ENCODE measurements at places on chromosomes 6 and 20.
A peak's percentile ranks its signal among the peaks of the same experiment; 100 is the strongest.

DNA sequence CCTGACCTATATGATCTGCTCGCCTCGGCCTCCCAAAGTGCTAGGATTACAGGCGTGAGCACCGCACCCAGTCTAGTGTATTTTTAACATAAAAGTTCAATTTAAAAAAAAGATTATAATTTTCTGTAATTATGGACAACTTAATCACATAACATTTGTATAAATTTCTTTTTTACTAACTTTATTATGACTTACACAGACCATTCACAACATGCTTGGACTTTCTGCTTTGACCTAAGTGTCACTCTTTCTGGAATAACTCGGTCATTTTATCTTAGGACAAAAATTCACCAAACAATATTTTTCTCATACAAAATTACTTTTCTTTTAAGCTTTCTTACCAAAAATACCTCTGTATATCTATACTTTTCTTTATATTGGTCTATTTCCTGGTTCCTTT, 15.4 kb upstream of the IL22RA2 start:
- no peak for DNase-seq

DNA sequence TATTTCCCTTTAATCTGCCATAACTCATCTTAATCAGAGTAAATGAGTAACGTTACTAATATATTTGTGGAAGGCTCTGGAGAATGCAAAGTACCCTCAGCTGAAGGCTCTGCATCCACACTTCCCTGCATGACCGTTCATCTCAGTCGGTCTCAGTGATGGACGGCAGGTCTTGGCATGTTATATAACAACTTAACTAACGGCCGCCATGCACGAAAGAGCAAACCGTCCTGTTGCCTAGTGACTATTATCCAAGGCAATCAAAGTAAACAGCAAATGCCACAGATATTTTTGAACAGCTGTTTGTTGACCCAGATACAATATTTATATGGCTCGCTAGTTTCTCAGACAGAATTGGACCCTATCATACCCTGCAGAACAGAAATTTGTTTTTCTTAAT, 194.9 kb upstream of the SMLR1 start:
- no peak for DNase-seq

GRCh38 chr6:135412761-135413160, 84.8 kb downstream of the AHI1 start:
- DNase-seq: no peak

GRCh38 chr6:169263374-169263773, 9.7 kb upstream of the THBS2 start:
- no peak for DNase-seq

GRCh38 chr6:14720411-14721102, 525.3 kb upstream of the JARID2 start:
- DNase-seq: no peak

- no peak for DNase-seq
Observed at GRCh38 chr6:30793521-30794194, 49.3 kb upstream of the IER3 start.

DNA sequence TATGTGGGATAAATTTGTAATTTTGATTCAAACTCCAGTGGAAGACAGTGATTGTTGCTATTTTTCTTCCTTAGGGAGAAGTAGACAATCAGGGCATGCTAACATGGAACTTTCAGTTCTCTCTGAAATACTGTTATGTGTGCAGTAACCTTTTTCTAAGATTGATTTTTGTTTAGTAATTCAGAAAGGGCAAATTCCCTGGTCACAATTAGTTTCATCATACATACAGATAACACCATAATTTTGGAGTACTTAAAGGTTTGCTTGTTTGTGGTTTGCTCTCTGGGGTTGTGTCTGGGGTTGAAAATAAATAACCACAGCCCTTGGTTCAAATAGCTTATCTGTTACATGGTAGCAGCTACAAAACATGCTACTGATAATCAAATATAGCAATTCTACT, 34.4 kb downstream of the ADGRG6 start:
- no peak for DNase-seq

- DNase-seq: peak; percentile 42
Observed at GRCh38 chr6:24936641-24937317, 1.0 kb upstream of the RIPOR2 start.

DNA sequence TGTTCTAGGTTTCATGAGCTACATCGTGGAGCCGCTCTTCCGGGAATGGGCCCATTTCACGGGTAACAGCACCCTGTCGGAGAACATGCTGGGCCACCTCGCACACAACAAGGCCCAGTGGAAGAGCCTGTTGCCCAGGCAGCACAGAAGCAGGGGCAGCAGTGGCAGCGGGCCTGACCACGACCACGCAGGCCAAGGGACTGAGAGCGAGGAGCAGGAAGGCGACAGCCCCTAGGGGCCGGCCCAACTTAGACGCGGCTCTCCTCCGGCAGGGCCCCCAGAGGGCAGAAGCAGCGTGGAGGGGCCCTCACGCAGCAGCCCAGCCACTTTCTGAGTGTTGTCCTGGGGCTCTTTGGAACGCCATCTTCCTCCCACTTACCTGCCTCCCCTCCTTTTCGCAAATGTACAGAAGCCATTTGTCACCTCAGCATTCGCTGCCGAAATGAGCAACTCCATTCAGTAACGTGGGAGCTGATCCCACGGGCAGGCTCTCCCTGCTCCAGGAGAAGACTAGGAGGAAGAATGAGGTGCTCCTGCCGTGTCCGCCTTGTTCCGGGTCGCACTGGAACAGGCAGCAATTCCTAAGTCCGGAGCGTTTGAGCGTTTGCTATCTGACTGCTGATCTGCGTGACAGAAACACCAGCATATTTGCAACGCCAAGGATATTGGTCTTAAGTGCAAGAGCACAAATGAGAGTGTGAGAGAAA, 58.4 kb downstream of the MTFR2 start:
- DNase-seq: no peak

GRCh38 chr6:32129297-32130088, 595 bp downstream of the FKBPL start:
- DNase-seq: no peak

GRCh38 chr20:10504608-10504993, 69.5 kb downstream of the SLX4IP start:
- DNase-seq: no peak

DNA sequence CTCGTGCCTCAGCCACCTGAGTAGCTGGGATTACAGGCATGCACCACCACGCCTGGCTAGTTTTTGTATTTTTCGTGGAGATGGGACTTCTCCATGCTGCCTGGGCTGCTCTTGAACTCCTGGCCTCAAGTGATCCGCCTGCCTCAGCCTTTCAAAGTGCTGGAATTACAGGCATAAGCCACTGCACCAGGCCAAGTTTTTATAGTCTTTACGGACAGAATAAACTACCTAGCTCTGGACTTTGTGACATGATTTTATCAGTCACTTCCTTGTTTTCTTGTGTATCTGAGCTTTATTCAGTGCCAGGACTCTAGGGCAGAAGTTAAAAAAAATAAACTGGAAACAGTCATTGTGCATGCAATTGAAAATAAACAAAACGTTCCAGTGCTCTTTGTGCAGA, 46.7 kb upstream of the RALGAPA2 start:
- DNase-seq: no peak

DNA sequence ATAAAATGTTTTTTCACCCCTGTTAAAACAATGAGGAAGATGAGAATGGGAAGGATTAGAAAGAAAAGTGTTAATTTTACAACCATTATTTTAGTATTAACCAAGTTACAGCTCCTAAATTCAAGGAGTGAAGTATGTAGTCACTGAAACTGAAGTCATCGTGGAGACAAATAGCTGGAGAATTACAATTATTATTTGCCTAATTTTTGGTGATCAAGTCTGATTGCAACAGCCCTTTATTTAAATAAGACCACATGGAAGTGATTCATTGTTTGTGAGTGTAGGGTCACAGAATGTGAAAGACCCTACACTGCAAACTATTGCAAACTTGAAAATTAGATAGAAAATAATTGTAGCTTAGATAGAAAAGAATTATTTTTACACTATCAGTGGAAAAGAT, 292.4 kb downstream of the CENPW start:
- no peak for DNase-seq

- DNase-seq: no peak
Observed at GRCh38 chr6:30152910-30153610, 8.0 kb downstream of the TRIM10 start.

GRCh38 chr6:37285861-37286311, 27.9 kb upstream of the TMEM217 start:
- peak; percentile 3 for DNase-seq

DNA sequence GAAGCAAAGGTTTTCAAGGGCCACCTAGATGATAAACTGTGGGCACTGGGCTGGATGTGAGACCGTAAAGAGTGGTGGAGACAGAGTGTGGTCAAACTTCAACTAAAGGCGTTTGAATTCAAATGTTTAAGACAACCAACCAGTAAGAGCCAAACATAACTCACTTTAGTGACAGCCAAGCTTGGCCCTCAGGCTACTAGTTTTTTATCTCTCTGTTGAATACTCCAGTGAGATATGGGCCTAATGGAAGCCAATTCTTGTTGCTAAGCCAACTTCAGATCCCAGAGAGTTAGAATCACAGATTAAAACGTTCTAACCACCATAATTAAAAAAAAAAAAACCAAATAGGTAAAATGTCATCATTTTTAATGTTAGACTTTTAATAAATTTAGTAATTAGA, 57.3 kb downstream of the TRMT6 start:
- DNase-seq: no peak

DNA sequence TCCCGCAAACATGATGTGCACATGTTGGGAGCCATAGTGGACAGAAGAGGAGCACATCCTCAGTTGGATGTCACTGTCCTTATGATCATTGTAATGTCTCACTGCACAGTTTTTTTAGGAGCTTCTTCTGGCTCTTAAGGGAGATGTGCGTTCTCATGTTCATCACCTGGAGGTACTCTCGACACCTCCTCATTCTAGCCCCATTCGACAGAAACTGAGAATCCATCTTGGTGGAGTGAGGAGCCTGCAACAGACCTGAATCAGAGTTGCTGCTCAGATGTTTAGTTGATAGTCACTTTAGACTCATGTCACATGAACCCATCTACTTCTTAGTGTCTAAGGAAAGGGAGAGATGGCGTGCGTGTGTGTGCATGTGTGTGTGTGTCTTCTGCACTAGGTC, 2.3 kb upstream of the BMP6 start:
- no peak for DNase-seq

DNA sequence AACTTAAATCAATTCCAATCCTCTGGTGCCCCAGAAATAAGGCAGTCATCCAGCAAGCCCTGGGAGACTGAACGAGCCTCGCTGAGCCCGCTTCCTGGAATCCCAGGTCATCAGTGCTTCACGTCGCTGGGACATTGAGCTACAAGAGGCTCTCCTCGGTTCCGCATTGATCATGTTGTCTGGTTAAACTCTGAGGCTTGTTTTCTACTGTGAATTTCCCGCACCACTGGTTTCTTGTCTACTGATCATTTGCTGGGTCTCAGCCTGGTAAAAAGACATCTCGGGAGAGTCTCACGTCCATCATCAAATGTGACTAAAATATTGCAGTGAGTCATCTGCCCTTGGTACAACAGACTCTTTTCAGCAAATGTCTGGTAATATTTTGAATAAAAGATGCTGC, 569.2 kb downstream of the QKI start:
- DNase-seq: no peak

DNA sequence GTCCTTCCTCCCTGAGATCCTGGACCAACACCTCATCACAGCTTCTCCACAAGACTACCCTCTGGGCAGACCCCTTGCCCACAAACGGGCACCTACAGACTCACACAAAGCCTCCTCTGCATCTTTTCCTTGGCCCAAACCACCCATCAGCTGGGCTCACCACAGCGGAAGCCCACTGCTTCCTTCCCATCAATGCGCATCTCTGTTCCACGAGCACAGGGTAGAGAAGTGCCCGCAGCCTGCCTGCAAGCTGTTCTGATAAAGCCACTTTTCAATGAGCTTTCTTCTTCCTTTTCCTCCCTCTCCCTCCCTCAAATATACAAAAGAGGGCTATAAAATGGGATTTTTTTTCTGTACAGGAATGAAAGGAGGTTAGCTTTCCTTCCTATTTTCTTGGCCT, 111.2 kb downstream of the NFATC2 start:
- no peak for DNase-seq

DNA sequence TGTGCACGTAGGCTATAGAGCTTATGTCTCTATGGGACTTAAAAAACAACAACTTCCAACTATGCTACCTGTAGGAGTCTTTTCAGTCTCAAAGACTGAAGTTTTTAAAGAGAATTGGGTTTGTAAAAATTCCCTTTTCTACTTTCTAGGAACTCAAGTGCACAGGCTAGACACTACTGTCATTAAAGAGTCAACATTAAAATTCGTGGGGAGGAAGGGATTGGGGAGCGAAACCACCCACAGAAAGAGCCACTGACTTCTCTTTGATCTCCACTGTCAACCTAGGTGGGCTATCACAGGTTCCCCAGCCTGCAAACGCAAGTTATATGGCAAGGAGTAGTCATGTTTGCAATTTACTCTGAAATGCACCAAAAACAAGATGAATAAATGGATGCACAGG, 37.7 kb downstream of the ADTRP start:
- DNase-seq: no peak

- DNase-seq: no peak
Observed at GRCh38 chr6:90195094-90195829, 101.4 kb downstream of the BACH2 start.

- DNase-seq: peak; percentile 4
Observed at GRCh38 chr20:3011752-3012151, 31.7 kb upstream of the GNRH2 start.

- DNase-seq: no peak
Observed at GRCh38 chr6:170280689-170281045, 10.2 kb downstream of the DLL1 start.

DNA sequence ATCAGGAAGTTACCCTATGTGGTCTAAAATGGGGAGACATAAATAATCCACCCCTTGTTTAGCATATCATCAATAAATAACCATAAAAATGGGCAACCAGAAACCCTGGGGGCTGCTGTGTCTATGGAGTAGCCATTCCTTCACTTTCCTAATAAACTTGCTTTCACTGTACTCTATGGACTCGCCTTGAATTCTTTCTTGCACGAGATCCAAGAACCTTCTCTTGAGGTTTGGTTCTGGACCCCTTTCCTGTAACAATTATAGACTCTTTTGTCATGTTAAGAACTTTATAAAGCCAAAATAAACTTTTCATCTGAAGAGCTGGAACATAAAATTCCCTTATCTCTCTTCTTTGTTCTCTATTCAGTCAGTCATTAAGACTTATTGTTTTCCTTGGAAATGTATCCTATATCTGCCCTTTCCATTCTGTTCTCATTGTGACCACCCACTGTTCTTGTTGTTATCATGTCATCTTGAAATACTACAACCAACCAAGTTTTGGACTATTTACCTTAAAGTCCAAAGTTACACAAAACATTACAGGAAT, 29.3 kb upstream of the ZBTB24 start:
- DNase-seq: no peak

Measured in stimulated activated CD4-positive, alpha-beta T cell treated with anti-CD3 and anti-CD28 coated beads, Interleukin-4, amount 100 ng/mL, for 1 hour (primary cell).